CD4-positive, alpha-beta T cell treated with Interferon gamma for 1 hour (primary cell): ENCODE measurements at places on chromosomes 7 and 10.

GRCh38 chr7:15765753-15766152 is 79.3 kb upstream of the MEOX2 start:
- no peak for DNase-seq

GRCh38 chr10:125156196-125156595 is 4.2 kb downstream of the CTBP2 start:
- no peak for DNase-seq

GRCh38 chr7:140609646-140610045 is 31.0 kb downstream of the DENND2A start:
- no peak for DNase-seq

DNA sequence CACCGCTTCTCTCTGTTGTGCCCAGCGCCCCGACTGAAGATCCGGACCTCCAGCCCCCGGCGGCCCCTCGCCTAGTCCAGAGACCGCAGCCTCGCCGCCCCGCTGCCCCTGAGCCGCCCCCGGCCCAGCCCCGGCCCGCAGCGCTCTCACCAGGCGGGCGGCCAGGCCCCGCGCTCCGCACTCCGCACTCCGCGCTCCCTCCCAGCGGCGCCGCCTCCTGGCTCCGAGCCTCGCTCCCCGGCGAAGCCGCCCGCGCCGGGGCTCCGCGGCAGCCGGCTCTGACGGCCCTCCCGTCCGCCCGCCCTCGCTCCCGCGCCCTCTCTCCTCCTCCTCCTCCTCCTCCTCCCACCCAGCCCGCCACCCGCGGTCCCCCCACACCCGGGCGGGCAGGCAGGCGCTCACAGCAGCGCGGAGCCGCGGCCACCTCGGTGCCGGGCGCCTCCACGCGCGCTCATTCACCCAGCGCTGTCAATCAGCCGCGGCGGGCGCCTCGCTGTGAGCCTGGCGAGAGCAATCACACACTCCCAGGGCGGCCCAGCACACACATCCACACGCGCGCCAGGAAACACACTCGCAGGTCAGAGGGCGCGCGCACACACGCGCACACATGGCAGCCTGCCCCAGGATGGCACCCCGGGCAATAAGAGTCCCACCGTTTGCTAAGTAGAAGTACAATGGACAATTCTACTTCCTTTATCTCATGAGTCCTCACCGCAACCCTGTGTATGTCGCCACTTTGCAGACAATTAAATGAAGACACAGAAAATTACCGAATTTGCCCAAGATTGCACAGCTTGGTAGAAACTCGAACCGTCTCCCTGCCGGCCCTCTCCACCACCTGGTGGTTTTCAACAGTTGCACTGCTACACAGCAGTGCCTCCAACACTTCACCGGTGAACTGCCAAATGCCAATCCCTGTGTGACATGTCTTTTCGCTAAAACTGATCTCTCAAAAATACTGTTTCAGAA is at the start of gene PRRT4:
Gene PRRT4, minus strand, starts transcription at position 280 of the 969 bp plus-strand sequence.
- DNase-seq, result peak; percentile 39

DNA sequence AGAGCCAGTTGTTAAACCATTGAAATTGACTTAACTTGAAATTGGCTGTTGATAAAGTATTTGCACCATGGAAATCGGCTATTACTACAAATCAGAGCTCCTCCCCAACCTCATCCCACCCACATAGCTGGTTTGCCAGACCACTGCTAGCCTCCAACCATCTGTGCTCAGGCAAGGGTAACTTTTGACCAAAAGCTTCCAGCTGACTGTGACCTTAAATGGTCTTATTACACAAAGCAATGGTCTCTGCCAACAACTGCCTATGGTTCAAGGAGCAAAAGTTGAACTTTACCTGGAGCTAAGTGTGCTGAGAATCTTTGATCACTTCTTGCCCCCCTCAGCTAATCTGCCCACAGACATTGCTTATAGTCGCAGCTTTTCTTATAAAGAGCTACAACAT is 48.5 kb upstream of the ADRB1 start:
- DNase-seq, result no peak

GRCh38 chr7:150337659-150338081 is 3.8 kb downstream of the RARRES2 start:
- DNase-seq, result no peak

- DNase-seq, result no peak
Observed at GRCh38 chr7:95246831-95247370, 77.4 kb downstream of the PON1 start.

DNA sequence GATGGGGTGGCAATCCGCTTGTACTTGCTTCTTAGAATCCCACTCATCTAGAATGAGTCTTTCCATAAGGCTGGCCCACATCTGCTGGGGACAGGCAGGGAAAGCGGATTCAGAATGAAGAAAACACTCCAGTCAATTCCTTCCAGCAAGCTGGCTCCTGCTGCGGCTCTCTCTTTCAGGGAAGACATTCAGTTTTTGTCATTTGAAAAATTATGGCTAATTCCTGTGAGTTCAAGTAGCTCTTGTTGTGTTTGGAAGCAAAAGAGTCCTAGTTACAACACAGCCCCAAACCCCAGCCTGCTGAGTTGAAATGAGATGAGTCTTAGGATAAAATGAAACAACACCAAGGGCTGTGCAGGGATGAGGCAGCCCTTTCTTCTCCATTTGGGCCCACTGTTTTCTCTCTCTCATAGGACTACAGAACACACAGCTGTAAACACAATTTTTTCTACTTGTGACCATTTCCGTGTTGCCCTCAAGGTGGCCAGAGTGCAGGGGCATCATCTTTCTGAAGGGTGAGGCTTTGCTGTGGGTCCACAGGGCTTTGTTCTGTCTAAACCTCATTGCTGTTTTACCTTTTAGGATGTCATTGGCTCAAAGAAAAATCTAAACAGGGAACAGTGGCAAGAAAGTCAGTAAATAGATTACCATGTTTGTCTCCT is 90.8 kb upstream of the EEPD1 start:
- no peak for DNase-seq
